ENCODE measurements at places on chromosomes 5 and 9. TPM values are rescaled to one million over a fixed set of nuclear protein-coding genes. Genes with fewer than 3 reads are reported as not detected.

DNA sequence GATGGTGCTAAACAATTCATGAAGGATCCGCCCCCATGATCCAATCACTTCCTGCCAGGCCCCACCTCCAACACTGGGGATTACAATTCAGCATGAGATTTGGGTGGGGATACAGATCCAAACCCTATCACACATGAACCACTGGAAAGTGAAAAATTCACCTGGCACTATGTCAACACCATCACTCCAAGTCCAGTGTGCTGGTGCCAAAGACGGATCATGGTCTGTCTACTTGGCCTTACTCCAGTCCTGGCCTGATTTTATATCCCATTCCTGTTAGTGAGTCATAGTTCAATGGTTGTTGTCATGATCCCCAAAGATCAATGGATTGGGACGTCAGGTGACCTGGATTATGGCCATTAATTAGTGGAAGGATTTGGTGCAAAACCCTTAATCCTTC, 147.4 kb upstream of the RPS23 start:
- DNase-seq = no peak

GRCh38 chr9:34866614-34867013, 91.5 kb upstream of the PHF24 start:
- no peak for DNase-seq

- no peak for DNase-seq
Observed at GRCh38 chr5:107576736-107577393, 93.9 kb downstream of the EFNA5 start.

GRCh38 chr5:57832875-57833274, 350.3 kb upstream of the ACTBL2 start:
- DNase-seq = no peak

The FYB1 gene
- total RNA-seq = 12.1 TPM
